Hematopoietic multipotent progenitor cell treated with erythropoietin and hydrocortisone succinate and interleukin-3 and kit ligand, for 6 days (in vitro differentiated cells): ENCODE measurements at places on chromosomes 3 and 15.
A peak's percentile ranks its signal among the peaks of the same experiment; 100 is the strongest.

DNA sequence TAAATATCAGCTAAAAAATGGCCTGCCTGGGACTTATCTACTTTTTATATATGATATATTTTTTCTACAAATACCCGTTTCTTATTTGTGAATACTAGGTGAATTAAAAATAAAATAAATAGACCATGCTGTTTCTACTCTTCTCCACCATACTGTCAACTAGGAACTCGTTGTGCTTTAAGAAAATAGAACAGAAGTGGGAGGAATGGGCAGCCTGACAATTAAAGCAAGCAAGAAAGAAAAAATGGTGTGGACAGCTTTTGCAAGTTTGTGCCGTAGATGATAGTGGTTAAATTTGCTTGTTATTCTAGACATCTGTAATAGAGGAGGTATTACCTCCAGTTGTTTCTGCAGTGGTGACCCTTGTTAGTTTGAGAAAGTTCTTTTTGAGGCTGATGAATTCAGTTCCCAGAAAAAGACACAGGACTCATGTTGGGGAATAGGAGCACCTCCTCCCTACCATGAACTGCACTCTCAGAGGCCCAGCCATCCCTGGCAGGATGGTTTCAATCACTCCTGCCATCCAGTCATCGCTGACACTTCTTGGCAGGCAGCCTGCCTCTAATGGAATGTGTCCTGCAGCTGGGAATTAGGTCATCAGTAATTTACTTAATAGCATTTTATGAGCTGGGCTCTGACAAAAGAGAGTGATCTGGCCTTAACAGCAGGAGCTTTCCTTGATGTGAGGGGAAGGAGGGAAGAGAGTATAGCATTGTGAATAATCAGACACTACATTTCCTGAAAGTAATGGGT, 105.0 kb upstream of the GAP43 start:
- DNase-seq: no peak

DNA sequence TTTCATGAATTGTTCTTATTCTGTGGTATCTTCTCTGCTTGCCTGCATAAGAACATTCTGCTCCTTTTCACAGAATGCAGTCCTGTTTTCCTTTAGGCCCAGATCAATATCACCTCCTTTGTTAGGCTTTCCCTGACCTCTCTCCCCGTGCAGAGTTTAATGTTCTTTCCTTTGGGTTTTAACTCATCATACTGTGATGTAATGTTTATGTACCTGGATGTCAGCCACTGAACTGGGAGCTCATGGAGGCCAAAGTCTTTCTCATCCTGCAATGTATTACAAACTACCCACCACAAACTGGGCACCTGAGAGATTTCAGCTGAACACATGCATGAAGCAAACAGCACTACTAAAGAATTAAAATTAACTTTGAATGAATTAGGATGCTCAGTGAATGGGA, 192.8 kb upstream of the RORA start:
- DNase-seq: no peak

DNA sequence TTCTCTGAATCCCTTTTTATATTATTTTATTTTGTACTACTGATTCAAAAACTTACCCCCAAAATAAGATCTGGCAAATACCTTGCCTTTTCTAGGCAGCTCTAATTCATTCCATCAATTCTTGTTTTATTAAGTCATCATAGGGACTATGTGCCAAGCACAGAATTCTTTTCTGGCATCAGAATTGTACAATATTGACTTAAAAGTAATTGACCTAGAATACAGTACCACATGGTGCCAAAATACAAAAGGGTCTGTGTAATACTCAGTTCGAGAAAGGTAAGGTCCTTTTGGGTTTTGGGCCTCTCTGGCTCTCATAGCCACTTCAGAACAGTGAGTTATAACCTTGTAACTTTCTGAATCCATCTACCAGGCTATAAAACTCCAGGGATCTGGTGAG, 46.2 kb downstream of the KBTBD8 start:
- no peak for DNase-seq

DNA sequence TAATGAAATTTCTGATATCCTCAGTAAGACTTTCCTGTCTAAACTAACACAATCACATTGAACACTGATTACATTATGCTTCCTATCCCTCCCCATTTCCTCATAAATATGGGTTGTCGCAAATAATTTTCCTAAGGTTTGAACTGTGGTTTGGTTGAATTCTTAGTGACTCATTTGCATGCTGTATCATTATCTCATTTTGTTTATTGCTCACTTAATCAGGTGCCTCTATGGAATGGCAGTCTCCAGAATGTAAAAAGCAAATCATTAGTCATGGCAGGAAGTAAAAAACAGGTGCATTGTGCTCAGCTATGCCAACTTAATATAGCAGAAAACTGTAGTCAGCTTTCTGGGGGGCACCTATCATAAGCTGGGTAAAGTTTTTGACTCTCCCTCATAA, 216.0 kb upstream of the ZBTB20 start:
- DNase-seq: no peak

GRCh38 chr3:29072611-29073010, 208.3 kb upstream of the RBMS3 start:
- no peak for DNase-seq

DNA sequence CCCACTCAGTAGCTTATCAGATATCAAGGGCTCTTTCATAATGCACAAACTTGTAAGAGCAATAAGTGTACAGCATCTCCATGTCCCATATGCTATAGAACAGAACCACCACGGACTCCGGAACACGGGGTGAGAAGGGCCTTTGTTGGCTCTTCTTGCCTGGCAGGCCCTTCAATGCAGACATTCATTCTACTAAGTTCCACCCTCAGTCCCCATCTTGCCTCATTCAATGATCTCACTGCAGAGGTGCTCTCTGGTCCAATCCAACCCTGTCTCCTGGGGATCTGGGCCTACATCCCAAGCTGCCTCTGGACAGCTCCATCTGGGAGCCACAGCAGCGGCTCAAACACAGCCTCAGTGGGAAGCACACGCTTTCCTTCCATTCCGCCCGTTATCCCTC, 16.8 kb downstream of the HACD2 start:
- no peak for DNase-seq

DNA sequence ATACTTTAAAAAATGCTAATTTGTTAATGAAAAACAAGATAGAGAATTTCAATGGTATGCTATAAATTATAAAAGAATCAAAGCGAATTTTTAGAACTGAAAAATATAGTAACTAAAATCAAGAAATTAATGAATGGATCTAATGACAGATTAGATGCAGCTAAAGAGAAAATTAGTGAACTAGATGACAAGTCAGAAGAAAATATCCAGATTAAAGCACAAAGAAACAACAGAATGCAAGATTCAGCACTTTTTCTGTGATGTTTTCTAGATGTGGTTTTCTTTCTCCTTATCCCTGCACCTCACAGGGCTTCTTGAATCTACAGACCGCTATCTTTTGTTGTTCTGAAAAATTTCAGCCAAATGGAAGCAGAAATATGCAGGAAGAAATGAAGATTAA, 54.4 kb downstream of the INO80 start:
- DNase-seq: no peak

- DNase-seq: peak; percentile 87
Observed at GRCh38 chr15:48592221-48592731, 53.2 kb downstream of the FBN1 start.

GRCh38 chr3:176977331-176977730, 220.0 kb downstream of the TBL1XR1 start:
- peak; percentile 68 for DNase-seq

GRCh38 chr15:23035964-23036566, 3.3 kb downstream of the TUBGCP5 start:
- peak; percentile 76 for DNase-seq
